ENCODE measurements at places on chromosomes 5 and 9.

DNA sequence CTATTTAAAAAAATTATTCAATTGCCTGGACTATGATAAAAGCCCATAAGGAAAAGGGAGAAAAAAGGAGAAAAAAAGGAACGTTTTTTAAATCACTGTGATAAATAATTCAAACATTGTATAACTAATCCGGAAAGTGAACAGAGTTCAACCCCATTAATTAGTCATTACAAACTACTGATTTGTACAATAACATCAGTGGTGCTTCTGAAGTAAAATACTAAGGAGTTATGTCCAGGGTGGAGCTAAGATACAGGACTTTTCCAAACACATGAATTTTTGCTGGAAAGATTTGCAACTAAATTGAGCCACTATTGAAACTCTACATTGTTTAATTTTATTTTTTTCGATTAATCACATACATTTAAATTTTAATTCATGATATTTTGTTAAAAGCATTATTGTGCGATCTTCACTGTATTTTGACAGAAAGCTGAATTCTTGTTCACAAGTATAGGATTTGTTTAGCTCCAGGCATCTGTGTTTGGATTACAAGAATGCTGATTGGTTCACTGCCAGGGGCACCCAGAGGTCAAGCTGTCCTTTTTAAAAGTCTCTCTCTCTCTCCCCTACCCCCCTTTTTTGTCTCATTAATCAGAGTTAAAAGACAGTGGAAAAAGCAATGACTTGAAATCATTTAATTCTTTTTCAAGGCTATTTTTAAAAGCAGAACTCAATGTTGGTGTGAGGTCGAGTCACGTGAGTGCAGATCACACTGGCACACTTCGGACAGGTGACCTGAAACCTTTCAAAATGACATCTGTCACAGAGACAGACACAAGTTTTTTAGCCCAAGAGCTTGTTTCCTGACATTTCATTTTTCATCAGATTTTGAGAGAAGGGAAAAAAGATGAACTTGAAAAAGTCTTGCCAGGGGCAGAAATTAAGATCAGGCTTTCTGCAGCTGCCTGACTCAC, 387.3 kb downstream of the NR2F1-AS1 start:
- DNase-seq: no peak

DNA sequence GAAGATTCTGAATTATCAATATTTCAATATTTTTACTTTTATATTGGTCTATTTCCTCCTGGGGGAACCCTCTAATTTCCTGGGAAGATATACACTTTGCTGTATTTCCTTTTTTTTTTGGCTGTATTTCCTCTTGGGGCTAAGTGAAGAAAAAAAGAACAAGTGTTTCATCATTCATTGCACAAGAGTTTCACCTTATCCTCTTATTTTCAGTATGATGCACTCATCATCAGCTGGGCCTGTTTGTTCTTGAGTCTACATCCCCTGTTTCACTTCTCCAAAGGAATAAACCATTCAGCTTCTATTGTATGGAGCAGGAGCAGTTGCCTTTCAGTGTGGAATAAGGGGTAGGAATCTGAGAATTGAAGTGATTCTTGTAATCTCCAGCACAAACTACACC, 210.8 kb downstream of the FAM170A start:
- DNase-seq: no peak

DNA sequence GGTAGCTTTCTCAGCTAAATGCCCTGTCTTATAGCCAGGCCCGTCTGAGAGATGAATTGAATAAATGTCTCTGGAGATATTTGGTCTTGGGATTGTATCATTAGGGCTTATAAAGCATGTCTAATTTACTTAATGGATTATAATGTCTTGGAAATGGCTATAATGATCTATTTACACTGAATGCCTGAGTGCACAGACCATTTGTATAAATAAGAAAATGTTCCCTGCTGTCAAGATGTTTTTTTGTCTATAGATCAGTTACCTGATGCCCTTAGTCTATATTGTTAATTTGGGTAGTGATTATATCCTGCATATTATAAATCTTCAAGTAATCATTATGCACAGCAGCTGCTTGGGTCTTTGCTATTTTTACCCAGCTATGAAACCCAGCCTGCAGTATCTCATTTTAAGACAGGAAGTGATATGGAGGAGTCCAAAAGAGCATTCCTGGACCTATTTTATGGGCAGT, 112.9 kb upstream of the ACTBL2 start:
- no peak for DNase-seq

- no peak for DNase-seq
Measured at GRCh38 chr5:102809033-102809432, 53.9 kb downstream of the PAM start.

GRCh38 chr9:20513126-20513913, 109.0 kb downstream of the MLLT3 start:
- DNase-seq: no peak

DNA sequence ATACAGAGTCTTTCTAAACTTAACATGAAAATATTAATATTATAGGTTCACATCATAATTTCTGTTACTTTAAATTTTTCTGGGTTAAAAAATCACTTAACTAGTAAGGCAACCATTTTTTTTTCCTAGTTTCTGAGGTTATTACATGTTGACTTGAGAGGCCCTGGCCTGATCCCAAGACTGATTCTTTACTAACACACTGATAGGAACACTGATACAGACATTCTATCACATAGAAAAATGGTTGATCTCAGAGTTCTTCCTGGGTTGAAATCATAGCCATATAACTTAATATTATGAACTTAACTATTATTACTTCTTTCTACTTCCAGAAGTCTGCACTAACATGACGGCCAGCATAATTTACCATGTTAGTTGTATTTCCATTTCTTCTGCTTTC, 43.0 kb downstream of the AP3S1 start:
- DNase-seq: no peak

DNA sequence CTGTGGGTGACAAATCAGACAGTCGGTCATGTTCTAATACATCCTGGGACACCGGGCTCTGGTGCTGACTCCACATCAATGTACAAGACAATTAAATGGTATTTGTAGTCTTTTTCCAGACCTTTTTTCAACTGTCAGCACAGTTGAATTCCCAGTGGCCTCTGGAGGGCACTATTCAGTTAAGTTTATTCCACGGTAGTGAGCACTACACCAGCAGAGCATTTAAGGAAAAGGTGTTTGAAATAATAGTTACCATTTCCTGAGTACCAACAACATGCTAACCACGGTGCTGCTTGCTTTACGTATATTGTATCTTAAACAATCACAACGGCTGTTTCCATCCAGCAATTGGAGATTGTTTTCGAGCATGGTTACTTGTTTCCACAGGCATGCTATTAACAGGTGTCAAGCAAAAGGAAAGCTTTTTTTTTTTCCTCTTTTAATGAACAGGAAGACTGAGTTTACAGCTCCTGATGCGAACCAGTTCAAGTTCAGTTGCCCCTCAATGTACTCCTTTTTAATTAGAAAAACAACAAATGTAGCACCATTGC, 186.7 kb downstream of the PDZD2 start:
- DNase-seq: peak; percentile 51

DNA sequence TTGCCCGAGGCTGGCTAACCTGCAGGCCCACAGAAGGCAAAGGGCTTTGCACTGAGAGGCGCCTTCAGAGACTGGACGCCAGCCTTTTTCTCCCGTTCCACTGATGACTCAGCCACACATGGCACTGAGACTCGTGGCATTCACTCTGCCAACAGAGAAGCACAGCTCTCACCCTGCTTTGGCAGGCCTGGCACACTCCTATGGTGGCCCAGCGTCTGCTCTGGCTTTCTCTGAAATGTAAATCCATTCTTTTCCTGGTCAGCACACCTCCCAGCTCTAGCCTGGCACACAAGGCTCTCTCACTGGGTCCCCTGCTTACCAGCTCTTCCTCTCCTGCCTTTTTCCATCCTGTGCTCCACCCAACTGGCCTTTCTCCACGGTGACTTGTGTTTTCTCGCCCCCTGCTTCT, 5.9 kb upstream of the MELK start:
- DNase-seq: no peak

GRCh38 chr5:75922480-75922879, 160.7 kb upstream of the SV2C start:
- DNase-seq: no peak

GRCh38 chr9:128218518-128219389, 15.6 kb downstream of the DNM1 start:
- peak; percentile 97 for DNase-seq

GRCh38 chr9:70607329-70607728, 192.9 kb upstream of the KLF9 start:
- no peak for DNase-seq

DNA sequence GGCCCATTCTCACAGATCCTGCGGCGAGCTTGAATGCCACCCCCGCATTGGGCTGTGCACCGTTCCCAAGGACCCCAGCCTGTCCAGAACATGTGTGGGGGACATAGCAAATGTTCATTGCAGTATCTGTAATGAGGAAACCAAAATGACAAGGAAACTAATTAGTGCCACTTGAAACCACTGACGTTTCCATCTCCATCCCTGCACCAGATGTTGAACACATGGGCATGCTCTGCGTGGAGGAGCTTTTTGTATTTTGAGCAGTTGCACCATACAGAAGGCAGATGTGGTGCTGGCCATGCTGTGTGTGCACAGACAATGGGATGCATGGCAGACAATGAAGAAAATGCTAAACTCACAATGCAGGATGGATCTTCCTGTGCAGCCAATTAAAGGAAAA, 437.7 kb downstream of the SEMA5A start:
- DNase-seq: no peak

DNA sequence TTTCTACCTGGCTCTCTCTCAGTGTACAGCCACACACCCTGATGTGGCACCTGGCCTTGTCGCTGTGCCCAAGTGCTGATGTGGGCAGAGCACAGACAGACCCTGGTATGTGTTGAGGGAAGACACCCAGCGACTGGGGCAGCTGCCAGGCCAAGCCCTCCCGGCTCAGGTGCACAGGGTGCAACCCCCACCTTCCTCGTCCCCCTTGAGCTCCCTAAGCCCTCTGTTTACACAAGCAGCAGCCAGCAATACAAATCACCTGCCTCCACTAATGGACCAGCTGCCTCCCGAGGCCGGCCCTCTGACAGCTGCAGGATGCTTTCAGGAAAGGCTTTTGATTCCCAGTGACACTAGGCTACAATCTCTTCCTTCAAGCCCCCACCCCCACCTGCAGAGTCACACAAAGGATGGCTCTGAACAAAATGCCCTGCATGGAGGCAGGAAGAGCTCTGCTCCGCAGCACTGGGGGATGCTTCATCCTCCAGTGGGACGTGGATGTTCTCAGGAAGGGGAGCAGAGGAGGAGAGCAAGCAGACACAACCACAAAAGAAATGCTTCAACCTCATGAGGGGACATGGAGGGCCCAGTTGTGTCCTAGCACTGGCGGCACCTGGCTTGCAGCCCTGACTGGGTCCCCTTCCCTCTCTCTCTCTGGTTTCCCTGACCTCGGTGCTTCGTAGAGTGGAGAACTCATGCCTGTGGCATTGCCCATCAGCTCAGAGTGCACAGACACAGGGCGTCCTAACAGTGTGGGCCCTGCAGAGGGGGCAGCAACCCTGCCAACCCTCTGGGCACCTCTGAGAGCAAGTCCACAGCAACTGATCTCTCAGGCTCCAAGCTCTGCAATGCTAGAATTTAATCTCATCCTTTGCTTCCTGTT, 140.8 kb downstream of the BARX1 start:
- DNase-seq: peak; percentile 29

GRCh38 chr5:163473635-163474243, 13.3 kb downstream of the HMMR start:
- DNase-seq: no peak

DNA sequence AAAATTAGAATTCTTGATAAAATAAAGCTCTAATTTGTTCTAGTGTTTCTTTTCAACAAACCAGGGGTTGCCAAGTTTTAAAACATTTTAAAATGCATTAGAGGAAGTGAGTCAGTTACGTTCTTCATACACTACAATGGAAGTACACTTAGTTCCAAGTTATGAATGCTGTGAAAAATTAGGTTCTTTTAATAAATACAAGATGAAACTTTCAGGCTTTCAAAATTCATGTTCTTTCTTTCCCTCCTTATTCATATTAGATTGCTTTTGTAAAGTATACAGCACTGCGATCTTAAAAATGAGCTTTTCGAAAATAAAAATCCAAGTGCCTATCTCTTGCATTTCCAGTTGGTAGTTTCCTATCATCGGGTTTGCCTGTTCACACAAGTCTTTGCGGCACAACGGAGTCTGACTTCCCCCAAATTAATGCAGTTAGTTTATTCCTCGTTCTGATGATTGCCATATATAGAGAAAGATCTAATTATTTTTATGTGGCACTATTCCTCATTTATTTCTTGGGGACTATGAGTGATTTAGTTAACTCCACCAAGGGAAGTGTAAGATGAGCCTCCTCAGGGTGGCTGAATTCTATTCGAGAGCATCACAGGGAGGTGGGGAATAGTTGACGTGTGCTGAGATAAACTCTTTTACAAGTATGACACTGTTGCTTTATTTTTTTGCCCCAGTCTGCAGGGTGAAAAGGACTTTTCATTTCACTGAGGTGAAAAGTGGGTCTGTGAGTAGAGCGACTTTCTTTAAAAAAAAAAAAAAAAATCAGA, 238.2 kb downstream of the CD180 start:
- no peak for DNase-seq

DNA sequence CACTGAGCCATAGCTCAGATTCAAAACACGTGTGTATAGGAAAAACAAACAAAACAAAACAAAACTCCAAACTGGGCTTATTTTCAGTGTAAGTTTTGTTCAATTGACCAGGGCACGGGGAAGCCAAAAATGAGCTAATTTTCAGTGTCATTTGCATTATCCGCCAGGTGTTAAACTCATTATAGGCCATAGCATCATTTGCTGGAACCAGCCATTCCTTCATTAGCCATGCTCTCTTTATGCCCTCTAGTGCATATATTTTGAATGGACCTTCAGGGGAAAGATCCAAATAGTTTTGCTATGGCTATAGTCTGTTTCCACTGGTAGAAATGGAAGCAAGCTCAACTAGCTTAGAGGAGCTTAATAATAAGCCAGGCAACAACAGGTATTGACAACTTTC, 1205.2 kb upstream of the DMAC1 start:
- DNase-seq: no peak

DNA sequence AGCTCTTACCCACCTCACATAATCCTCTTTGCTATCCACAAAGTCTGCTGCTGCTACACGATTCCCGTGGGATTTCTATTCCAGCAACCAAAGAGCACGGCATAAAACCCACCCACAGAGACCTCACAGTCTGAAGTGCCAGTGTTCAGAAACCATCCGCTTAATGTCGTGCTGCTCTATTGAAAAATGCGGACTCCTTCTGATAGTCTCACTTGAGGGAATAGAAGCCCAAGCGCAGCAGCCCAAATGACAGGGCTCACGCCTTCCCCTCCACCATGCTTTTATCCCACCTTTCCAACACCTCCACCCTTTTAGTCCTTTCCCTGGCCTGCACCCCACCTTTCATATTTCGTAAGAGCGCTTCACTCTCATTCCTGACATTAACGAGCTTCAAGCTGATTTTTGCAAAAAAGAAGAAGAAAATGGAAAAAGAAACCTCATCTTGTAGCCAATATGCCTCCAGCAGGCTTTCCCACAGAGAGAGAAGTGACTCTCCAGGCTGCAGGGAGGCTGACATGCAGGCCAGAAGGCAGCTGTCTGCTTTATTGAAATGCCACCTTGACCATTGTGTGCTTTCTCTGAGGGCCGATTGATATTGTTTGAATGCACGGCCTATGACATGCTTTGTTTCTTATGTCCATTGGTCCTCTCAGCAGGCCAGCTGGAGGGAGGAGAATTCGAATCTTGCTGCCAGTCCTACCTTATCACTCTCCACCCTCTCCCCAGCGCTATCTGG, 70.6 kb upstream of the PCSK1 start:
- no peak for DNase-seq
